ENCODE measurements at places on chromosomes 5 and 9.

- DNase-seq = no peak
Observed at GRCh38 chr9:123089040-123089439, 55.6 kb downstream of the GPR21 start.

- no peak for DNase-seq
Observed at GRCh38 chr5:66529704-66530103, 66.5 kb upstream of the MAST4 start.

GRCh38 chr9:27118916-27119315 is 9.9 kb downstream of the TEK start:
- no peak for DNase-seq

DNA sequence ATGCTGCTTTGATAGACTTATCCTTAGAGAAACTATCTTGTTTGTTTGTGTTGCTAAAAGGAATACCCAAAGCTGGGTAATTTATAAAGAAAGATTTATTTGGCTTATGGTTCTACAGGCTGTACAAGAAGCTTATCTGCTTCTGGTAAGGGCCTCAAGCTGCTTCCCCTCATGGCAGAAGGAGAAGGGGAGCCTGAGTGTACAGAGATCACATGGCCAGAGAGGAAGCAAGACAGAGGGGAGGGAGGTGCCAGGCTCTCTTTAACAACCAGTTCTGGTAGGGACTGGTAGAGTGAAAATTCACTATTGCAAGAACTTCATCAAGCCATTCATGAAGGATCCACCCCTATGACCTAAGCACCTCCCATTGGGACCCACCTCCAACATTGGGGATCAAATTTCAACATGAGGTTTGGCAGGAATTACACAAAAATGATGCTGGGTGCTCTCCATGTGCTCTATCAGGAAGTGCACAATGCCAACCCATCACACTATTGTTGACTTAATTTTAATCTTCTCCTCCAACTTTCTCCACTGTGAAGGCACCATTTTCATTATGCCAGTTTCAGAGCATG is 115.1 kb upstream of the SHB start:
- DNase-seq = no peak

DNA sequence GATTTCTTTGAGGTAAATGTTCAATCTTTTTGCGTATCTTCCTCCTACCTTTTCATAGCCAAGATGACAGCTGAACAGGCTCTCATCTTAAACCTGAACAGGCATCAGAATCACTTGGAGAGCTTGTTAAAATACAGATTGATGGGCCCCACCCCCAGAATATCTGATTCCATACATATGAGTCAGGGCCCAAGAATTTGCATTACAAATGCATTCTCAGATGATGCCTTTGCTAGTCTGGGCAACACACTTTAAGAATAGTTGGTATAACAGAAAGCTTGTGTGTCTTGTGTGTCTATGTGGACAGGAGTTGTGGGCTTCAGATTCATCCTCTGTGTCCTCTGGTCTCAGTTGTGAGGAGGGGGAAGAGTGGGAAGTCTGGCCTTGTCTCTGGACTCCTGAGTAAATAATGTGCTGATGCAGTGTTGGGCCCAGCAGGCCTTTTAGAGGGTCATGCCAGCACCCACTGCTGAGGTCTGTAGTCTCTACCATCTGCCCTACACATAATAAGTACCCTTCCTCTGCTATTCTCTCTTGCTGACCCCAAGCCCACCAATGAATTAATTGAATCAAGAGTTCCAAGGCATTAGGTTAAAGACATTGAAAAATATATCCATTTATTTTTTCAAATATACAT is 43.1 kb downstream of the PTCD2 start:
- DNase-seq = no peak

- no peak for DNase-seq
Observed at GRCh38 chr5:14787801-14788579, 83.6 kb downstream of the ANKH start.

- DNase-seq = no peak
Observed at GRCh38 chr9:101543098-101543735, 9.6 kb downstream of the RNF20 start.

DNA sequence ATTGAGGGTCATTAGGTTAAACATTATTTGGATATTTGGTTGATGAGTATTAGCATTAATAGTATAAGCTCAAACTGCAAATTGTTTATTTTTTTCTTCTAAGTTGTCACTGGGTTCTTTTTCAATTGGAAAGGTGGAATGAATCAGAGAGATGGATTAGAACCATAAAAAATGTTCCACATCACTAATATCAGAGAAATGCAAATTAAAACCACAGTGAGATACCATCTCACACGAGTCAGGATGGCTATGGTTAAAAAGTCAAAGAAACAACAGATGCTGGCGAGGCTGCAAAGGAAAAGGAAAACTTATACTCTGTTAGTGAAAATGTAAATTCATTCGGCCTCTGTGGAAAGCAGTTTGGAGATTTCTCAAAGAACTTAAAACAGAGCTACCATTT is 122.8 kb downstream of the CCDC192 start:
- no peak for DNase-seq

DNA sequence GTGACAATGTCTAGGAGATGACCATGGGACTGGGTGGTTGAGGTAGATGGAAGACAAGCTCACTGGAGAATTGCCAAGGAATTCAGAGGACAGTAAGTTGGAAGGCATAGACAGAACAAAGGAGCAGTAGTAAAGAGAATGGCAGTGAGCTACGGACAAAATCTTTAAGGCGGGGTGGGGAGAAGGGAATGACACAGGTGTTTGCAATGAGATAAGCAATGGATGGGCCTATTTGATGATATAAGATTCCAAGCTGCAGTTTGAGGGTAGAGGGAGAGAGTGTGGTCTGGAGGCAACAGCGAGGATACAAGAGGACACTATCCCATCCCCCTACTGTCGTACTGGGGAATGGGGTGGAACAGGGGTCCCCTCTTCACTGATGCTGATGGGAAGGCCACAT is 14.4 kb downstream of the PTTG1 start:
- DNase-seq = no peak

- DNase-seq = no peak
Observed at GRCh38 chr5:131321066-131321465, 57.2 kb downstream of the CDC42SE2 start.

DNA sequence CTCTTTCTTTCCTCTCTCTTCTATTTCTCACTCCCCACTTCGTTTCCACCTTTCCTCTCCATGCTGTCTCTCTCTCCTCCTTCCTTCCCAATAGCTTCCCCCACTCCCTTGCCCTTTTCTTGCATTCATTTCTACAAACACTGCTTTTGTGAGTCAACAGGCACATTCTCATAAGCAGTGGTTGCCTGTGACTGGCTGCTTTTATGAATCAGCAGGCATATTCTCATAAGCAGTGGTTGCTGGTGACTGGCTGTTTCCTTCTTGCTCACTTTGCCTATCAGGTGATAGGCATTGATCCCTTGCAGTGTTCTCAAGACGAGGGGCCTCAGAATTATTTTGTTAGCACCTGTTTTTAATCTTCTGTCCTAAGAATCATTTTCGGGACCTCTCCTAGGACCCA is 116.1 kb upstream of the ACTBL2 start:
- DNase-seq = no peak

DNA sequence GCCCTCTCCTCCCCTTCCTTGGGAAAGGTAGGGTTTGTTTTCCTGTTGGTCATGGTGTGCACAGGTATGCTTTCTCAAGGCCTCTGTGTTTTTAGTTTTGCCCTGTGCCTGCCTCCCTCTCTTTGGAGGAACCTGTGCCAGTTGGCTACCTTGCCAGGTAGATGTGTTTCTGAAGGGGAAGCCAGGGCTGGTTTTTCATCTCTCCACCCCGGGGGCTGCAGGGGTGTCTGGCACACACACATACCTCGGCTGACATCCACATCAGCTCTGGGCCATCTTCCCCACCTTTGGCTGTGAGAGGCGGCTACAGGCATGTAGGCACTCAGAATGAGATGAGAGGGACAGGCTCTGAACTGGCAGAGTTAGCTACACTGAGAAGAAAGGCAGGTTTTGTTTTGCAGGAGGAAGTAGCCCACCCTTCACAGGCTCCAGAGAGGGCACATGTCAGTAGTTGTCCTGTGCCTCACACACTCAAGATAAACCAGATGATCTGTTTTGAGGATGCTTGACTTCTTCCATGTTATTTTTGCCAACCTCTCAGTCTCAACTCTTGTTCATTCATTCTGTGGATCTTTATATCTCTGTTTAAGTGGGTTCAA is 9.7 kb downstream of the RGMB start:
- DNase-seq = no peak

DNA sequence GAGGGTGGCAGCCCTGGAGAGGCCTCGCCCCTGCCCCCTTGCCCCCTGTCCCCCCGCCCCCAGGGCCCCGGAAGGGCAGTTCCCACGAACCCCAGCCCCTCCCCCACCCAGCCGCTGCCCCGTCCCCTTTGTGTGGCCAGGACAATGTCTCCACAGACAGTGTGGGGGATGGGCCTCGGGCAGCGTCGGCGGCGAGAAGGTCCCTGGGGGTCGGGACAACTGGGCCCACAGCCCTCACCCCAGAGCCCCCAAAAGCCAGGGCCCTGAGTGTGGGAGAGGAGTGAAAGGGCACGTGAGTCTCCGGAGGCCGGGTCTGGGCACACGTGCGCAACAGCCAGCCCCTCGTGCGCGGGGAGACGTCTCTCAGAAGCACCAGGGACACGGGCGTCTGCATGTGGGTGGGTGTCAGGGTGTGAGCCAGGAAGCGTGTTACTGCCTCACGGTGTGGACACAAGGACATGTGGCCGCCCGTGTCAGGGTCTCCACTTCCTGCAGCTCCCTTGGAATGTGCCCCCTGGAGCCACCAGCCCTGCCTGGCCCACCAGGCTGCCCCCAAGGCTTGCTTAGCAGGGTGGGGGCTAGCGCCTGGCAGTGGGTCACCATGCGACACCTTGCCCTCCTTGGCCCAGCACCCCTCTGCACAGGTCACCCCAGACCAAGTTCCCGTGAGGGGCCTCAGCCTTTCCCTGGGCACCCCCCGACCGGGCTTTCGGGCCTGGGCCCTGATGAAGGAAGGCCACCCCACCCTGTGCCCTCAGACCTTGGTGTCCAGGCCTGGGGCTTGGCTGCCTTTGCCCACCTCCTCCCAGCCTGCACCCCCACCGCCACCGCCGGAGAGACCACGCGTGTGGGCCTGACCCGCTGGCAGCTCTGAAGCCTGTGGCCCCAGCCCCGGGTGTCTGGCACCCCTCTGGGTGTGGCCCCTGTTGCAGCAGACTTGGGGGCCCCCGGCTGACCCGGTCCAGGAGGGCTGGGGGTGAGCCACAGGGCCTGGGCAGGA is 12.8 kb upstream of the NRARP start:
- no peak for DNase-seq

DNA sequence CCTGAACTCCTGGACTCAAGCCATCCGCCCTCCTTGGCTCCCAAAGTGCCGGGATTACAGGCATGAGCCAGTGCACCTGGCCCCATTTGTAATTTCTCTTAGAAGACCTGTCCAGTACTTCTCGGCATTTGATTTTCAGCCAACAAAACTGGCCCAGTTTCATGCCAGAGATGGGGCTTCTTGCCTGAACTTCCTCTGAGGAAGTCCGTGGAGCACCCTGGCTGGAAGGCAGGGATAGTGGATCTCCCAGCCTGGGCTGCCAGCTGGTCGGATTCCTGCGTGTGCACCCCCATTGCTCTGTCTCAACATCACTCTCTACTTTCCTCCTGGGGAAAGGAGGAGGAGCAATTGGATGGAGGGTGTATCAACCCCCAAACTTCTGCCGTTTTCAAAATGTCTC is 39.0 kb downstream of the FAM78A start:
- DNase-seq = no peak

GRCh38 chr9:104575456-104575855 is 6.5 kb downstream of the OR13C8 start:
- no peak for DNase-seq

DNA sequence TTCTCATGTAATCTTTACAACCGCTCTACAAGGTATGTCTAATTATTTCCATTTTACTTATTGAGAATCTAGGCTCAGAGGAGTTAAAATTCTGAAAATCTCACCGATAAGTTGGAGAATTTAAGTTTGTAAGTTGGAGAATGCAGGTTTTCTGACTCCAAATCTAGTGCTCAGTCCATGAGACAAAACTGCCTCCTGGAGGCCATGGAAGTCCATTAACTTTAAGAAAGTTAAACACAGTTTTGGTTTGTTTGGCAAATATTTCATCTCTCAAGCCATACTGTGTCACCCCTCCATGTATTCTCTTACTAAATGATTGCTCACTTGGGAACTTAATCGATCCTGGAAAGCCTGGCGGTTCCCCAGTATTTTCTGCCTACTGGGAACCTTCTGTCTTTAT is 52.6 kb downstream of the INIP start:
- no peak for DNase-seq

DNA sequence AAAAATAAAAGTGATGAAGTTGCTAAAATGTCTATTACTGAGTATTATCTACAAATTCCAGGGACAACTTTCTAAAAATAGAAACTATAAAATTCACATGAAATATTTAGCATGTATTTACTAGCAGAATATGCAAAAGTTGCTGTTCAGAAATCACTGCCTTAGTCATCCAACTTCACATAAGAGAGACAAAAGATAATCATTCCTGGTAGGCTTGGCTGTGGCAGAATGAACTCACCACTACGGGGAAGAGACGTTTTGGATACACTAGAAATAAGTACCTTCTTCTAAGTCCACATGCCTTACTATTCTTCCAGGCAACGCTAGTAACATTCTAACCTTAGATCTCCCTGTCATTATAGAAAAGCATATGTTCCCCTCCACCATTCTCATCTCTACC is 272.2 kb downstream of the BNC2 start:
- DNase-seq = no peak

DNA sequence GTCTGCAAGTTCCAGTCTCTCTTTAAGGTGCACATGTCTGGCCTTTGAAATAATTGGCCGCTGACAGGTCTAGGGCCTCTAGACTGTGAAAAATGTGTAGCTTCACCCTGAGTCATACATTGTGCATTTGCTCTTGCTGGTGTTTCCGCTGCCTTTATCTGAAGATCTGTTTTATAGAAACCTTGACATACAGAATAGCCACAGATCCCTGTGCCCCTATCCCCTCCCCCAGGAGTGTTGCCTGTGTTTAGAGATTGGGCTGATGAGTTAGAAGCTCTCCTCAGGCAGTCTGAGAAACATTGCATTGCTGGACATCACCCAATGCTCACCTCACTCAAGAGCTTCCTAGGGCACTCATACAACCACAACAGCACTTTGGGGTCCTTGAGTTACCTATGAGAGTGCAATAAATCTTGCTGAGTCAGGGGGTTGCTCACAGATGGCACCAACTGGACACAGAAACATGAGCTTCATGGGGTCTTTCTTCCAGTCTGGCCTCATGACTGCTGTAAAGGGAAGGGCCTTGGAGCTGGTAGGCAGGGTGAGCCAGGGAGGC is 3.8 kb upstream of the ZNF782 start:
- no peak for DNase-seq

Measured in cerebellar nuclear complex (tissue), 1 donor.